Left cardiac atrium (tissue), 4 donors: ENCODE measurements at places on chromosomes 12 and 14.

DNA sequence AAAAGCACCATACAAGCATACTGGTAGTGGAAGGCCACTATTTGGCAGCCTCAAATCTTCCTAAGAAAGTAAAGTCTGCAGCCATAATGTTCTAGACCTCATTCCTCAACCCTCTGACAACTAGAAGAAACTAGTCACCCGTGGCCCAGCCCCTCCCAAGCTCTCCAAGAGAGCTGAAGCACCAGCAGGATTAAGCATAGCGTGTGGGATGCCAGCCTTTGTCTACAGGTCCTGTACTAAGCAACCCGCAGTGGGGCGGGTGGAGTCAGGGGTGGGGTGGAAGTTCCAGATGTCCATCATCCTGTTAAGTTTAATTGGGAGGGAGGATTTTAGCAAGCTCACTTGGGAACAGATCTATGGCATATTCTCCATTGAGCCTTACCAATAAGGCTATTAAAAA lies 14.2 kb downstream of the SLC11A2 start:
- DNase-seq, result peak; percentile 34

DNA sequence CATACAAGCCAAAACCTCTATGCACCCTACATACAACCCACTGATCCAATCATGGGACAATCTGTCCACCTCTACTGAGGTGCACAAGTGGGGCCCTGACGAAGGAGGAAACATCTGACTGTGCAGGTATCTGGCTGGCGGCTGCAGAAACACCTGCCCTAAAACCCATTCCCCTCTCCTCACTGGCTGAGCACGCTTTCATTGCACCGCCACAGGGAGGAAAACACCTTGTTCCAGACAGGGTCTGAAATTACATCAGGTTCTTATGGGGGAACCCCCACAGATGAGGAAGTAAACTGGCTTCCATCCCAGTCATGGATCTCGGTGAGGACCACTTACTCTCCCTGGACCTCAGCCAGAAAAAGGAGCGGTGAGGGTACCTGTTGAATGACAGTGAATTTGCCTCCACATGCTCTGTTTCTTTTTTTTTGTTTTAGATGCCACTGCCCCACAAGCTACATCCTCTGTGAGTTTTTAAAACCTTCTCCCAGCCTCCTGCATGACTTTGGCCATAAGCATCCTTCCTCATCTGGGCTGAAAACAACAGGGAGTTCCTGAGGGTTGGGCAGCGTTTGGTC lies 23.8 kb upstream of the DGLUCY start:
- no peak for DNase-seq

DNA sequence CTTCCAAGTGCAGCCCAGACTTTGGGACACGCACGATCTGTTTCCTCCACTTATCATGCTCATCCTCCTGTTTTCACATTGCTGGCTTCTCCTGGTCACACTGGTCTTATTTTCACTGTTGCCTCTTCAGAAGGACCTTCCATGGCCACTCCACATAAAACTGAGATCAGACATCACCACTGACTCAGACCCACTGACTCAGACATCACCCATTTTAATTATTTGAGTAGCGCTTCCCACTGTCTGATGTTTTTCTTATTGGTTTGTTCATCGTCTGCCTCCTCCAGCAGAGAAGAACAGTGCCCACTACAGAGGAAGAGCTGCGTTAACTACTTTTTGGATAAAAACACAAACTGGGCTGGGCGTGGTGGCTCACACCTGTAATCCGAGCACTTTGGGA lies 270.5 kb upstream of the PWP1 start:
- no peak for DNase-seq

DNA sequence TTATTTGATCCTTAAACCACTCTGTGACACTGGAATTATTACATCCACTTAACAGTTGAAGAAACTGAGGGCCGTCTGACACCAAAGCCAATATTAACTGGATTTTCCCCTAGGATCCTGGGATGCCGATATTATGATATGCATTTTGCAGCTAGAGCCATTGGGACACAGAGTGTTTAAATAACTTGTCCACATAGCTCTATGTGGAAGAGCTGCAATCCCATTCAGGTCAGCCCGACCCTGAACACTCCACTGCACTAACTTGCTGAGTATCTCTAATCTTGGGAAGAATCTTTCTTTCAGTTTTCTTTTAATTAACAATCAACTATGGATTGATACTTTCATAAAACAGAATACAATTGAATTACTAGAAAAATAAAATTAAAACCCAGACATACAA lies 37.9 kb downstream of the RMST start:
- DNase-seq, result no peak

DNA sequence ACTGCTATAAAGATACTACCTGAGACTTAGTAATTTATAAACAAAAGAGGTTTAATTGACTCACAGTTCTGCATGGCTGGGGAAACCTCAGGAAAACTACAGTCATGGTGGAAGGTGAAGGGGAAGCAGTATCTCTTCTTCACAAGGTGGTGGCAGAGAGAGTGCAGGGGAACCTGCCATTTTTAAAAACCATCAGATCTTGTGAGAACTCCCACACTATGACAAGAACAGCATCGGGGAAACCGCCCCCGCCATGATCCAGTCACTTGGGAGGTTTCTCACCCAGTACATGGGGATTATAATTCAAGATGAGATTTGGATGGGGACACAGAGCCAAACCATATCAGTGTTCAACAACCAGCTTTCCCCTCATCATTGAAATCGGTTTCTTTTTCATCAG lies 49.9 kb downstream of the AEBP2 start:
- DNase-seq, result no peak

DNA sequence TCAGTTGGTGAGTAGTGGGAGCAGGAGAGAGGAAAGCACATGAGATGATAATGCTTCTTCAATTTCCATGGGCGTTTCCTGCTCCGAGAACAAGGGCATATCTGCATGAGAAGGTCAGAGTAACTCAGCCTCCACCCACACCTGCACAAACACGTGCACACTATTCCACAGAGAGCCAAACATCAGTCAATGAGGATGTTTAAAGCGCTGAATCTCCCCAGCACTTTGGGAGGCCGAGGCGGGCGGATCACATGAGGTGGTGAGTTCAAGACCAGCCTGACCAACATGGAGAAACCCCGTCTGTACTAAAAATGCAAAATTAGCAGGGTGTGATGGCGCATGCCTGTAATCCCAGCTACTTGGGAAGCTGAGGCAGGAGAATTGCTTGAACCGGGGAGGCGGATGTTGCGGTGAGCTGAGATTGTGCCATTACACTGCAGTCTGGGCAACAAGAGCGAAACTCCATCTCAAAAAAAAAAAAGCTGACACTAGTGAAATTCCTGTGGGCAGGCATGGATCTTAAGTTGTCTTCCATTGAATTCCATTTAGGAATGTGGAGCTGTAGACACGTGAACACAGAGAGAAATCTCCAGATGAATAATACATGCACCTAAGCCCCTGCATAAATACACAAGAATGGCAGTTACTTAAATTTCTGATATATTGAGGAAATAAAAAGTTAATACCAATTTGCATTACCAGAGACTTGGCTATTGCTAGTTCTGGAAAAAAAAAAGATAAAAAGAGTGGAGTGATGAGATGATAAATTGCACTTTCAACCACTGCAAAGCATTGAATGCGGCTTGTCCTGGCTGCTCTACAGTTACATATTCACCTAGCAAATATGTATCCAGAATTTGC lies 1097.4 kb upstream of the TMEM132C start:
- DNase-seq, result no peak

GRCh38 chr14:106204063-106204462 lies 677.7 kb downstream of the TMEM121 start:
- no peak for DNase-seq

DNA sequence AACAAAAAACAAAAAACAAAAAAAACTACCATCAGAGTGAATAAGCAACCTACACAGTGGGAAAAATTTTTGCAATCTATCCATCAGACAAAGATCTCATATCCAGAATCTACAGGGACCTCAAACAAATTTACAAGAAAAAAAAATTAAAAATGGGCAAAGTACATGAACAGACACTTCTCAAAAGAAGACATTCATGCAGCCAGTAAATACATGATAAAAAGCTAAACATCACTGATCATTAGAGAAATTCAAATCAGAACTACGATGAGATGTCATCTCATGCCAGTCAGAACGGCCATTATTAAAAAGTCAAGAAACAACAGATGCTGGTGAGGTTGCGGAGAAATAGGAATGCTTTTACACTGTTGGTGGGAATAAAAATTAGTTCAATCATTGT lies 466.5 kb upstream of the ATXN7L3B start:
- DNase-seq, result no peak

DNA sequence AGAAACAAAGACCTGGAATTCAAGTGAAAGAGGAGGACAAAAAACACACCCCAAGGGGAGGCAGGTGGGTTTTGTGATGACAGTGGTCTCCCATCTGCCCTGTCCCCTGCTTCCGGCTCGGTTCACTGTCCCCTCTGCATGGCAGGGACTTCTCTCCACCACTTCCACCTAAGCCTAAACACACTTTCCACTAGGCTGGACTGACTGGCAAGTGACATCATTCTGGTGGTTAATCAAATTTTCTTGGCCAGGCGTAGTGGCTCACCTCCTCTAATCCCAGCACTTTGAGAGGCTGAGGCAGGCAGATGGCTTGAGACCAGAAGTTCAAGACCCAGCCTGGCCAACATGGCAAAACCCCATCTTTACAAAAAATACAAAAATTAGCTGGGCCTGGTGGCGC lies 11.9 kb downstream of the PLEKHG6 start:
- DNase-seq, result no peak

DNA sequence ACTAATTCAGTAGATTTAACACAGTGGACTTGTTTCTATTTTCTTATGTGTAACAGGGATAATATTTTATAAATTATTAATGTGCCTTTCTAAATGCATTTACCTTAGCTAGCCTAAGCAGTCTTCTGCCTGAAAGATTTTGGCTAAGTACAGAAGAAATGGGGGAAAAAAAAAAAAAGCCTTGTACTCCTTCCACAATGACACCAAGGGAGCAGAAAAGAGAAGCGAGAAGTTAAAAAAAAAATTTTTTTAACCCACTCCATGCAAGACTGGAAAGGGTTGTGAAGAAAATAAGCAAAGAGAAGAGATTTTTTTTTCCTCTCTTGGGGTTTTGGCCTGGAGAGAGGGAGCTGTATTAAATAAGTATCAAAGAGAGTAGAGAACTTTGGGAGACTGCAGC lies 28.7 kb downstream of the NELL2 start:
- DNase-seq, result no peak

GRCh38 chr12:5066251-5066650 lies 22.6 kb downstream of the KCNA5 start:
- no peak for DNase-seq

GRCh38 chr12:76690921-76691700 lies 72.8 kb upstream of the ZDHHC17 start:
- DNase-seq, result no peak

DNA sequence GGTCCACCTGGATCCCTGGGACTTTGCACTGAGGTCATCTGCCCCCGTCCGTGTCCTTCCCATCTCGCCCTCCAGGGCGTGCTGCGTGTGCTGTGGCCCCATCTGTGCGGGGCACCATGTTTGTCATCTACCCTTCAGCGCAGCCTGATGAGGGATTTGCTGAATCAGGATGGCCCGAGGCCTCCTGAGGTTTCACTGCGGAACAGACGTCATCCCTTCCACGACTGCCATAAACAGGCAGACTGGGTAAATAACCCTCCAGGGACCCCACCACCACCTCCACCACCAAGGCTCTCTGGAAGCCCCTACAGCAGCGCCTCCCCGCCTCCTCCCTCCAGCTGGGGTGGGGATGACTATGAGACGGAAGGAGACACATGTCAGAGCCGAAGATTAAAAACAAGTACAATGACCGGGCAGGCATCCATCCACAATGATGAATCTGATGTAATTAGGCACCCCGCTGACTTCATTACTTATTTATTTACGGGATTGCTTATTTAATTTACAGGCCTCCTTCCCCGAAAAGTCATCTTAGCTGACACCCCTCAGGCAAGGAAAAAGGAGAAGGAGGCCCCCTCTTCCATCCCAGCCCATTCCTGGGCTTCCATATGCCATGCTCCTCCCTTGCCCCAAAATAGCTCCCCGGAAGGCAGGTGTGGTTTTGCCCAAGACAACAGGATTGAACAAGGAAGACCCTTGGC lies 39.4 kb downstream of the NCOR2 start:
- DNase-seq, result no peak
